ENCODE measurements at places on chromosomes 5 and 9.

DNA sequence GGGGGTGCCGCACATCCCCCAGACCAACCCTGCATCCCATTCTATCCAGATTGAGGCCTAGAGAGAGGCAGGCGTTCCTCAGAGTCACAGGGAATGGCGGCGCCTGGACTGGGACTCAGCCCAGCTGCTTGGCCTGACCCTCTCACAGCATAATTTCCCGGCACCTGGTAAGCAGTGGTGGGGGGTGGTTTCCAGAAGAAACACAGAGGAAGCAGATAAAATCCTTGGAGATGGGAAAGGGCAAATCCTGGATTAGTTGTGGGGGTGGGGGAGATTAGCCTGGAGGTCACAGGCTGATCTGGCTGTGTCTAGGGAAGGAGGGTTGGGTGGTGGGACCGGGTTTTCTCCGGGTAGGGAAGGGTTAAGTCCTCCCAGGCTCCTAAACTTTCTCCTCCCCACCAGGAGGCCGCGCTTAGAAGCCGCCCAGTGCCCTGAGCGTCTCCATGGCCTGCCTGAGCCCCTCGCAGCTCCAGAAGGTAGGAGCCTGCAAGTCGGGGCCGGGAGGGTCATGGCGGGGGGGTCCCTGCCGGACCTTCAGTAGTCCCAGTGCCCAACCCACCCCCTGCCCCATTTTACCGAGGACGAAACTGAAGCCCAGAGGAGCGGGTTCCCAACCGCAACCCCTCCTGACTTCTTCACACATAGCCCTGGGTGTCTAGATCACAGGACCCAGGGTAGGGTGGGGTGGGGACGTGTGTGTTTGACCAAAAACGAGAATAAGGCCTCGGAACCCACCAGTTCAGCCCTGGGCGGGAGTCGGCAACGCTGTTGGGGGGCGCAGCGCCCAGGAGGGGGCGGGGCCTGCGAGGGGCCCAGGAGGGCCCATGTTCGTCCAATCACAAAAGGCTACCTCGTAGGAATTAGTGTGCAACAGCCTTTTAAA is 1.3 kb downstream of the PHYHD1 start:
- no peak for DNase-seq

DNA sequence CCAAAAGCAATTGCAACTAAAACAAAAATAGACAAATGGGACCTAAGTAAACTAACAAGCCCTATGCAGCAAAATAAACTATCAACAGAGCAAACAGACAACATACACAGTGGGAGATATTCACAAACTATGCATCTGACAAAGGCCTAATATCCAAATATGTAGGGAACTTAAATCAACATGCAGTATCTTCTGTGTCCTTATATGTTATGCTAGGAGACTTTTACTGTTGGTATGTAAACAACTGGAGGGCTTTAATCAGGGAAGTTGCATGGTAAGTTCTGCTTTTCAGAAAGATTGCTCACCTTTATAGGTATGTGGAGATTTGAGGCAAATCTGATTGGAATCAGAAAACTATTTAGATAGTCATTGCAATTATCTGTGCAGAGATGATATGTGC is 461.2 kb upstream of the RIOK2 start:
- no peak for DNase-seq

GRCh38 chr9:23740531-23740930 is 85.5 kb downstream of the ELAVL2 start:
- no peak for DNase-seq

DNA sequence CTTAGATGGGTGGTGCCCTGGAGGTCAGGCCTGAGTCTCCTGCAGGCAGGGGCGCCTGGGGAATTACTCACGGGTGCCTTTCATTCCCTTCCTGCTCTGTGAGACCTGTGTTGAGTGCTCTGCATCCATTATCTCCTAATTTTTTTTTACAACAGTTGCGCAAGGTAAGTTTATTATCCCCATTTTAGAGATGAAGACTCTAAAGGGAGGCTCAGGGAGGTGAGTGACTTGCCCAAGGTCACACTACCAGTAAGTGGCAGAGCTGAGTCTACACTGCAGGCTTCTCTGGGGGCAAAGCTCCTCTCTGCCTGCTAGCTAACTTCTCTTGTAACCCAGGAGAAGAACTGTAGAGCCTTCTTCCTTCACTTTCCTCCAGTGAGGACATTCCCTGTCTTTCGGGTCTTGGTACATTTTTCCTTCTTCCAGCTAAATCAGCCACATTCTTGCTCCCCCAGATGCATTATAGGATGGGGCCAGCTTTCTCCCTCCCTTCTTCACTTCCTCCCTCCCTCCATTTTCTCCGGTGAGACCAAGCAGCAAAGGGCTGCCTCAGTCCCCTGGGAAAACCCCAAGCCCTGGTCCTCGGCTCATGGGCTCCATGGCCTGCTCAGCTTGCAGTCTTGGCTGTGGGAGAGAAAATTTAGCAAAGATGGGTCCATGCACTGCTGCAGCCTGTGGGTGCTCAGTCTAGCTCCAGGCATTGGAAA is 1.8 kb downstream of the PRR7 start:
- DNase-seq = no peak

GRCh38 chr9:137833721-137834613 is 43.6 kb upstream of the CACNA1B start:
- DNase-seq = no peak

DNA sequence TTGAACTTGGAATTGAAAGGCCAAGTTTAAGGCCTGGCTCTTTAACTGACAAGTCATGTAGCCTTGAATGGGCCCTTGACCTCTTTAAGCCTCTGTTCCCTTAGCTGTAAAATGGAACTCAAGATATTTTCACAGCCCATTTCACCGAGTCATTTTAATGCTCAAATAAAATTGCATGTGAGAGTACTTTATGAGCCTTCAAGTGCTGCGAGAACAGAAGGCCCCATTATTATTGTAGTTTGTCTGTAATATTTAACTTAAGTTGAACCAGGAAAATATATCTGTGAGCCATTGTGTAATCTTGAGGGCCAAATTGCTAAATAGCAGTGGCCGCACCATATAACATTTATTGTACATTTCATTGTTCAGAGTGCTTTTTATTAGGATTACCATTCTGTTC is 249.9 kb downstream of the NTRK2 start:
- no peak for DNase-seq

Measured in head of caudate nucleus (tissue), 42 donors.